Neuronal stem cell (in vitro differentiated cells): ENCODE measurements at places on chromosomes 12 and 14.

DNA sequence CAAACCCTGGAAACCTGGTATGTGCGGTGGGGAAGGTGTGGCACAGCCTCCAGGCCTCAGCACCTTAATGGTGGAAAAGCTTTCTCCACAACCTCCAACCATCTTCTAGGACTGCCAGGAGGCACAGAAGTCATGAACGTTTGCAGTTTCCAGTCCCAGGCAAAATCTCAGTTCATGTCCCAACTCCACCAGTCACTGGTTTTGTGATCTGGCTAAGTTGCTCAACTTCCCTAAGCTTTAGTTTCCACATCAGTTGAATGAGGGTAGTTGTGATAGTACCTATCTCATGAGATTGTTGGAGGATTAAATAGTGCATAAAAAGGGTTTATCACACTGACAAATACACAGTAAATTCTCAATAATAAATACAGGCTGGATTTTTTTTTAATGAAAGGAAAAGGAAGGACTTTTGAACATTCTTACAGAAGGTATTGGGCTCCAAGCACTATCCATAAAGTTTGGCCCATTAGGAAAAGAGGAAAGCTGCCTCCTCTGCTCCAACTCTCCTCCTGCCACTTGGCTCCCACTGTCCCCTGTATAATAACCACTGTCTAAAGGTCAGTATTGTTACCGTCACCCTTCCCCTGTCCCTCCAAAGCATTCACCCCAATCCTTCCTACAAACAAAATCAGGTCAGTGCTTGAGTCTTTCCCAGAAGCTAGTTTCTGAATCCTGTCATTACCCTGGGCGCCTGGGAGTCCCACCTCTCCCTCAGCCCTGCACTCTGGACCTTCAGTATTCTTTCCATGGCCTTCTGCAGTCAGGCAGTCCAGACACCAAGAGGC is 6.3 kb downstream of the PCK2 start:
- no peak for DNase-seq

GRCh38 chr14:60225265-60225664 is 23.8 kb upstream of the PPM1A start:
- DNase-seq: no peak

DNA sequence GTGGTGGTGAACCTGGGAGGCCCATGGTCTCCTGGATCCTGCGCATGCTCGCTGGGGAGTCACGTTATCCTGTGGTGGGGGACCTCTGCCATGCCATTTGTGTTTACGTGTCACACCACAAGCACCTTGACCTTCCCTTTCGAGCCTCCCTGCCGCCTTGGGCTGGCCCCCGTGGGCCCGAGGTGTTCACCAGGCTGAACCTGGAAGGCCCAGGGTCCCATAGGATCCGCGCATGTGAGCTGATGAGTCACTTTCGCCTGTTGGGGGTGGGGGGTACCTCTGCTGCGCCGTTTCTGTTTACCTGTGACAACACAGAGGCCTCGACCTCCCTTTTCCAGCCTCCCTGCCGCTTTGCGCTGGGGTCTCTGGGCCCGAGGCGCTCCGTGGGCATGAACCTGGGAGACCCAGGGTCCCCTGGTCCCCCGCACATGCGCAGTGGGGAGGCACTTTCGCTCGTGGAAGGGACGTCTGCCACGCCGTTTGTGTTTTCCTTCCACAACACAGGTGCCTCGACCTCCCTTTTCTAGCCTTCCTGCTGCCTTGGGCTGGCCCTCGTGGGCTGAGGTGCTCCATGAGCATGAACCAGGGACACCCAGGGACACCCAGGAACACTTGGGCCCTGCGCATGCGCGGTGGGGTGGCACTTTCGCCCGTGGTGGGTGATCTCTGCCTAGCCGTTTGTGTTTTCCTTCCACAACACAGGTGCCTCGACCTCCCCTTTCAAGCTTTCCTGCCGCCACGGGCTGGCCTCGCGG is 334.1 kb downstream of the ALG10 start:
- no peak for DNase-seq

DNA sequence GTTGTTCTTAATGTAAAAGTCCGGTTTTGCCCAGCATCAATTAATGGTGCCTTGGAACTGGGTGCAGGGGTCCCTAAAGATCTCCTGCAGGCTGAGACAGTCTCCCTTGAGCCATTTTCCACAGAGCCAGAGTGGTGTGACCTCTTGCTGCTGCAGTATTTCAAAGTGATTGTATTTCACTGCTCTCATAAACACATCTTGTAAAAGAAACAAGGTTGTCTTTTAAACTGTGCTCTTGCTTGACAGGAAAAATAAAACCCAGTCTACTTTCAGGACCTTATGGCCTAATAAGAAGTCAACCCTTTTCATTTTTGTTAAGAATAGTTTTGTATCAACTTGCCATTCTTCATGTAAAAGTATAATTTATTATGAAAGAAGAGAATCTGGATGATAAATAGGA is 44.7 kb downstream of the TMEM117 start:
- DNase-seq: no peak

GRCh38 chr14:93023039-93023438 is 92.7 kb downstream of the ITPK1 start:
- DNase-seq: no peak
